ENCODE measurements at places on chromosomes 12 and 14. TPM values are rescaled to one million over a fixed set of nuclear protein-coding genes. Genes with fewer than 3 reads are reported as not detected.

- H3K4me1 ChIP-seq, result no peaks in the 10 kb centered on the region
- no peak overlapping the region for H3K27ac ChIP-seq
- peaks cover 38% of the 10 kb centered on the region for H3K36me3 ChIP-seq
- DNase-seq, result no peak
- no peaks in the 10 kb centered on the region for H3K27me3 ChIP-seq
- no peak overlapping the region for H3K4me3 ChIP-seq
Measured at GRCh38 chr14:88507208-88507607, 47.6 kb downstream of the PTPN21 start.

- no peaks in the 10 kb centered on the region for H3K36me3 ChIP-seq
- H3K4me3 ChIP-seq, result no peak overlapping the region
- H3K27me3 ChIP-seq, result no peaks in the 10 kb centered on the region
- DNase-seq, result no peak
- H3K27ac ChIP-seq, result no peak overlapping the region
Measured at GRCh38 chr14:31962920-31963319, 114.2 kb upstream of the ARHGAP5 start.

DNA sequence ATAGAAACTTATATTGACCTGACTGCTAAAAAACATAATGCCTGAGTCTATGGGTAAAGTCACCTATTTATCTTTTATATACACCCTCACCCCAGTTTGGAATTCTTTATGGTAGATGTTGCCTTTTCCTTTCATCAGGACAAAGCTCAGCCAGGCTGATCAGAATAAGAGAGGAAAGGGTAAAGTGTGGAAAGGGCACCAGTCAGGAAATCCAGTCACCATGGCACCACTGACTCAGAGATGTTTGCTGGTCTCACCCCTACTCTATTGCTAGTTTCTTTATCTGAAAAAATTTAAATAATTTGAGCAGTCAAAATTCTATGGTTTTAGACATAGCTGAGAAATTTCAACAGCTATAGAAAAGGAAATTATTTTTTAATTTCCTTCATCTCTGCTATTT, 49.2 kb upstream of the SSTR1 start:
- H3K4me1 ChIP-seq, result no peaks in the 10 kb centered on the region
- no peak overlapping the region for H3K4me3 ChIP-seq
- DNase-seq, result no peak
- H3K27me3 ChIP-seq, result no peaks in the 10 kb centered on the region

Gene SLC38A6
- total RNA-seq, result 24.3 TPM

GRCh38 chr14:59438195-59438647, 27.0 kb downstream of the GPR135 start:
- H3K27me3 ChIP-seq, result no peaks in the 10 kb centered on the region
- no peak overlapping the region for H3K4me3 ChIP-seq
- H3K4me1 ChIP-seq, result no peaks in the 10 kb centered on the region
- DNase-seq, result no peak

DNA sequence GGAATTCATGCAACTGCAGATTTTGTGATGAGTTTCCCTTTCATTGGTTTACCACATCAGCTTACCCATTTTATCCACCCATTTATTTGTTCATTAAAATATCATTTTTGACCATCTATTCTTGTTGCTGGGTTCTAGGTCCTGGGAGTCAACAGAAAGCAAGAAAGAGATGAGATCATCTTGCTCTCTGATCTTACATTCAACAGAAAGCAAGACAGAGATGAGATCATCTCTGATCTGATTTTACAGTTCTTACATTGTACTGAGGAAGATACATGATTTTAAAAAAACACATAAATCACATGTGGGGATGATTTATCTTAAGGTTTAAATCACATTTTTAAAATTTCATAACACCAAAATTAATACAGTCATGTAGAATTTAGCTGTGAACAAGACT, 2.3 kb downstream of the TAS2R46 start:
- H3K4me3 ChIP-seq, result no peak overlapping the region
- no peak overlapping the region for H3K27ac ChIP-seq
- no peaks in the 10 kb centered on the region for H3K36me3 ChIP-seq
- H3K4me1 ChIP-seq, result no peaks in the 10 kb centered on the region
- no peaks in the 10 kb centered on the region for H3K27me3 ChIP-seq

- H3K4me1 ChIP-seq, result peaks cover 21% of the 10 kb centered on the region
- H3K27me3 ChIP-seq, result no peaks in the 10 kb centered on the region
- peak overlapping the region; percentile 84 for H3K4me3 ChIP-seq
- peak; percentile 88 for DNase-seq
Measured at GRCh38 chr12:56158926-56159461, 835 bp downstream of the MYL6 start.

DNA sequence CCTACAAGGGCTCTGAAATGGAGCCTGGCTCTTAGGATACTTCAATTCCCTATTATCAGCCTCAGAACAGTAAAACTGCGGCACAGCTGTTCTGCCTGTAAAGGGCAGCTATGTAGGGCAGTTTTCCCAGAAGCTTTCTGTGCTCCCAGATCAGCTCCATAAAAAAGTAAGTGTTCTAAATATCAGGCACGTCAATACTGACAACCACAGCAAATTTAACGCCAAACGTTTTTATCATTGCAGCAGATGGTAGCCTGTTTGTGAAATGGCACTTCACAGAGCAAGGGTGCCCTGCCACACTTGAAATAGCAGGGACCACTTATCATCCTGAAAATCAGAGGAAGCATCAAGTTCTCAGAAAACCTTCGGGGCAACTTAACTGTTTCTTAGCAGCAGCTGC, 54.8 kb upstream of the PTHLH start:
- no peak for DNase-seq
- H3K27ac ChIP-seq, result no peak overlapping the region
- no peaks in the 10 kb centered on the region for H3K27me3 ChIP-seq
- no peak overlapping the region for H3K4me3 ChIP-seq
- H3K36me3 ChIP-seq, result no peaks in the 10 kb centered on the region

Gene STAB2
- total RNA-seq, result 2.6 TPM

Data from upper lobe of right lung (tissue), 1 donor.